ENCODE measurements at places on chromosomes 3 and 15.

- no peak for DNase-seq
These were observed 82.0 kb upstream of the XXYLT1 start for GRCh38 chr3:195352895-195353488.

- DNase-seq, result no peak
These were observed 18.6 kb downstream of the LRRN1 start for GRCh38 chr3:3817865-3818264.

DNA sequence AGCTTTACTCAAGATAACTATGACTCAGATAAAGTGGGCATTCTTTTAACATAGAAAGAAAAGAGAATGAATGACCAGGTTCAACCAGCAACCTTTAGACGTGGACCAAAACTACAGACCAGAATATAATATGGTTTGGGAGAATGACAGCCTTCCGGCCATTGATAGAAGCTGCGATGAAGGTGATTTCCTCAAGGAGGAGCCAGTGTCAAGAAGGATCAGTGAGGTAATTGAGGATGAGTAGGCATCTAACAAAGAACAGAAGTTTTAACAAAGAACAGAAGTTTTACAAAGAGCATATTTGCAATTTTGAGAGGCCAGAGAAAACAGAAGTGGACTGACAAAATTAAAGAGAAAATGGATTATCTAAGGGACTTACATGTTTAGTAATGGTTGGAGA is 289.0 kb upstream of the AGTR1 start:
- DNase-seq, result no peak

DNA sequence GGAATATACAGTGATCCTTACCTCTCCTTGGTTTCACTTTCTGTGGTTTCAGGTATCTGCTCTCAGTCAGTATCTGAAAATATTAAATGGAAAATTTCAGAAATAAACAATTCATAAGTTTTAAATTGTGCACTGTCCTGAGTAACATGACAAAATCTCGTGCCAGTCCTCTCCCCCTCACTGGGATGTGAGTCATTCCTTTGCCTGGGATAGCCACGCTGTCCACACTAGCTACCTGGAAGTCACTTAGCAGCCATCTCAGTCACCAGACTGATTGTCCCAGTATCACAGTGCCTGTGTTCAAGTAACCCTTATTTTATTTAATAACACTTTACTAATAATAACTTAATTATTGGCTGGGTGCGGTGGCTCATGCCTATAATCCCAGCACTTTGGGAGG is 15.3 kb upstream of the KLHL25 start:
- no peak for DNase-seq

- DNase-seq, result no peak
These were observed 556.2 kb upstream of the CBLB start for GRCh38 chr3:106425026-106425425.

DNA sequence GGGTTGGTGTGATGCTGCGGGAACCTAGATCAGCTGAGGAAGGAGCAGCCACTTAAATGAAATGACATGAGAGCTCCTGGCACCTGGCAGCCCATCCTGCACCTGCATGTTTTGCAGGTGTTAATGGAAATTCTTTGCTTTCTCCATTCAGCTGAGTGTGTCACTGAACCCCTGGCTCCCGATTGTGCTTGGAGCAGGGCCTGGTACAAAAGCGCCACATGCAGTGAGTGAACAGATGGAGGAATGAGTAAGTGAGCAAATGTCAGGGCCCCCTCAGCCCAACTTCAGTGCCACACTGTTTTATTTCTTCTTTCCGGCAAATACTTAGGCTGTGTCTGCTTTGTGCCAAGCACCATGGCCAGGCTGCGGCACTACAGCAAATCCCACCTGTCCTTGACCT is 132.2 kb downstream of the ASB7 start:
- no peak for DNase-seq

DNA sequence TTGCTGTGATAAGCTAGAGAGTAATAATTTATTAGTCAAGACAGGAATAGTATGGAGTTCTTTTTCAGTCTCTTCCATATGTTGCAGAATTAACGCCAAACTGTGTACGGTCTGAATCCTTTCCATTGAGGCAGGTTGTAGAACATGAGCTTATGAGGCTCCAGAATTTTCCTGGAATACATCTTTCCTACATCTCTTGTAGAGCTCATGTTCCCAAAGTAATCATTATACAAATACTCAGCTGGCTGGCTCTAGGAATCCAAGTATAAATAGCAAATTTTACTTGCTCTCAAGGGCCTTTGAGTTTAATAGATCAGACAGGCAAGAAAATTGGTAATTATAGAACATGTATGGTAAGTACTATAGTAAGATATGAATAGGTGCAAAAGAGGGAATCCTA is 419.4 kb downstream of the RBMS3 start:
- DNase-seq, result no peak

DNA sequence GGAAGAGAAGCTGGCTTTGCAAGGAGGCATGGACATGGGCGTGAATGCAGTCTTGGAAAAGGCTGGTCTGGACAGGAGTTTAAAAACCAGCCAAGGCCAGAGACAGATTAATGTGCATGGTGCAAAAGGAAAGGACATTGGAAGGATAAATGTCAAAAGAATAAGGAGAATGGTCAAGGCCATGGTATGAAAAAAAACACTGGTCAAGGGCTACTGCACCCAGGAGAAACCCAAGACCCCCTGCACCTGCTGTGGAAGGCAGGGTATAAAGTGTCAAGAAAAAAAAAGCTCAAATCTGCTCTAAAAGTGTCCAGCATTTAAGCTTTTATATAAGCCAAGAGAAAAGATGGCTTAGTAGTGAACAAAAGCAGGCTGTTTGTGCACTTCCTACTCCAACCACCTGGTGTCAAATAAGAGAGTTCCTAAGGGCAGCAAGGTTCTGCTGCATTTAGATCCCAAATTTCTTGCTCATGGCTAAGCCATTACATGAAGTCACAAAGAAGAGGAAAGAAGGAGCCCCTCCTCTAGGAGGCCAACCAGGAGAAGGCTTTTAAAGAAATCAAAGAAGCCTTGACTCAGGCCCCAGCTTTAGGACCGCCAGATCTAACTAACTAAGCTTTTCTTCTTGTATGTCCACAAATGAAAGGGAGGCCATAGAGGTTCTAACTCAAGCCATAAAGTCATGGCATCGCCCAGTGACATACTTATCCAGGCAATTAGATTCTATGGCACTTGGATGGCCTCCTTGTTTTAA is 16.9 kb downstream of the CCR4 start:
- no peak for DNase-seq

- no peak for DNase-seq
These were observed 8.2 kb downstream of the LARP6 start for GRCh38 chr15:70845602-70846360.

- DNase-seq, result no peak
These were observed 148.7 kb downstream of the RORA start for GRCh38 chr15:61080221-61081026.

DNA sequence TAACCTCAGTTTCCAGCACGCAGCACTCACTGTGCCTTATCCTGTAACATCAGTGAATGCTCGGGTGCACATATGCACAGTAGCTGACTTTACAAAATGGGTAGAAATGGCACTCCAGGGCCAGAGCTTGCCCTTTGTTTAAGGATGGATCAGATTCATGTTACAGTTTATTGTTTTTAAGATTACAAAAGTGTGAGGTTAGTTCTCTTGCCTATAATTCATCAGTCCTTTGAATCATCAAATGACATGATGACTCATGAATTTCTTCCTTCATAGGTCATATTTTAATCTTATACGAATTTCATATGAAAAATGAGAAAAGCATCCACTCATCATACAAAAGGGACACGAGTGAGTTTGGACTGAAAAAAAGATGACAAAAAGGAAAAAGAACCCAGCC is 545.3 kb downstream of the GBE1 start:
- no peak for DNase-seq
